ENCODE measurements at places on chromosomes 1 and 21. TPM values are rescaled to one million over a fixed set of nuclear protein-coding genes. Genes with fewer than 3 reads are reported as not detected.
A peak's percentile ranks its signal among the peaks of the same experiment; 100 is the strongest.

KTI12 gene
- polyA plus RNA-seq, result 12.7 TPM

GRIK1 gene
- polyA plus RNA-seq, result not detected

- no peak for DNase-seq
These were observed 37.7 kb upstream of the COL6A1 start for GRCh38 chr21:45943630-45944540.

DNA sequence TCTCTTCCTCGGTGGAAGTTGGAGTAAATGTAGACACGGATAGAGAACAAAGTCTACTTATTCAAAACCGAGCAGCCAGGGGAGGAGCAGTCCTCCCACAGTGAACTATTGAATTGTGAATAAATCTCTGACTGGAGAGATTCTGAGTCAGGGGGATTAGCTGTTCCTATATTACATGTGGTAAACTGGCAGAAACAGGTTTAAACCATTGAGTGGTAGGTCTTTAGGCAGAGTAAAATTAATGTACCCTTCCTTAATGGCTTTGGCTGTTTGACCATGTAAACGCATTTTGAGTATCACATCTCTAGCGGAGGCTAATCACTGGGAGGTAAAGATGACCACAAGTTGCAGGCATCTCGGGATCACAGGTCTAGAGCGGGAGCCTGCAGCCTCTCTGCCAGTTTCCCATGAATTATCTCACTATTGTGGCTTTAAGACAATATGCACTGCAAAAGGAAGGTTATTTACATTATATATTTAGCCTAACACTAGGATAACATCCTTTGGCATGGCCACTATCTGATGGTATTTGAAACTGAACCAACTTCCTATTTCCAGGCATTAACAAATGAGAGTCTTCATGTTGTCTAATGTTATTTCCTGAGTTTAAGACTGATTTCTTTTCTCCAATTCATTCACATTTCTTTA is 7.9 kb upstream of the DISC1 start:
- DNase-seq, result peak; percentile 86

DNA sequence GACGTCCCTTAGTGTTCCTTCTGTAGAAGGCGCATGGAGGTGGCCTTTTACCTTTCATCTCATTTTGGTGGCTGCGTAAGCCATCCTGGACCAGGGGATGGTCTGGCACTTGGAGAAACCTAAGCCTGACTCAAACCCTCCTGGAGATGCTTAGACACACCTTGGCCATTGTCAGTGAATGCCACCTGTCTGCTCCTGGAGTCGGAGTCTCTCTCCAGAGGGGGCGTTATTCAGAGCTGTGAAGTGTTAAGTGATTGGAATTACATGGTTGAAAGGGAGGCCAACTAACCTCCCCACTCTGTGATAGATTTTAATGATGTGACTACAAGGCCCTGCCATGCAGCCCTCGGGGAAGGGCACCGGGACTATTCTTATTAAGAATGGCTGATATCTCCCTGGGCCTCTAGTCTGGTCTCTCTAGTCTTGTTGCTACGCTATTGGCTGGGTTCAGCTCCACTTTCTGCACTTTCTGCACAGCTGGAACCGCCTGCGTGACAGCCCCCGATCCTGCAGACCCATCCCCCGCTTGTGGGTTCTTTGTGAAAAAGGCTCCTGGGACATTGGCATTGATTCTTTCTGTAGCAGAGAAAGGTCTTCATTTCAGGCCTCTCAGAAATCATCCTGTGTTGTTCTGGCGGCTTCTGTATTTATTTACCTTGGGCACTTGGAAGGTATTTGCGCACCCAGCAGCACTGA is 4.2 kb downstream of the RASSF5 start:
- DNase-seq, result no peak

DNA sequence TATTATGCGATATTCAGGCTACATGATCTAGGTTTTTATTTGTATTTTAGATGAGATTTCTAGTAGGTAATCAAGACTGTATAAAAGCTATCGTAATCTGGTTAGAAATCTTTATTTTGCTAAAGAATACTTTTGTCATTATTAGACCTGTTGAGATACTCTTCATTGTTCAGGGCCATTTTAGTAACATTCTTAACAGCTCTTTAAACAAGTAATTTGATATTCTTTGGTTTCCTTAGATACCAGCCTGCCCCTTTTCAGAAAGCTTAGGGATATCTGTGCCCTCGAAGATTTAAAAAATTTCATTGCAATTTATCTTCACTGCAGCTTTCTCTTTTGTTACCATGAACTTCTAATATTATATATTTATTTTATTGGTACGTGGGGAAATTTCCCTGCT is 18.9 kb downstream of the ADGRL2 start:
- no peak for DNase-seq

Measured in endothelial cell of umbilical vein (primary cell).